ENCODE measurements at places on chromosomes 2 and 18.

GRCh38 chr2:49026706-49027105 lies 127.6 kb downstream of the FSHR start:
- no peak for DNase-seq

GRCh38 chr18:10490401-10491165 lies 35.2 kb upstream of the NAPG start:
- no peak for DNase-seq

- DNase-seq: peak; percentile 9
These were observed 301.4 kb downstream of the CMPK2 start for GRCh38 chr2:6564326-6564725.

- DNase-seq: no peak
These were observed 32.0 kb downstream of the SMCHD1 start for GRCh38 chr18:2687390-2688001.

DNA sequence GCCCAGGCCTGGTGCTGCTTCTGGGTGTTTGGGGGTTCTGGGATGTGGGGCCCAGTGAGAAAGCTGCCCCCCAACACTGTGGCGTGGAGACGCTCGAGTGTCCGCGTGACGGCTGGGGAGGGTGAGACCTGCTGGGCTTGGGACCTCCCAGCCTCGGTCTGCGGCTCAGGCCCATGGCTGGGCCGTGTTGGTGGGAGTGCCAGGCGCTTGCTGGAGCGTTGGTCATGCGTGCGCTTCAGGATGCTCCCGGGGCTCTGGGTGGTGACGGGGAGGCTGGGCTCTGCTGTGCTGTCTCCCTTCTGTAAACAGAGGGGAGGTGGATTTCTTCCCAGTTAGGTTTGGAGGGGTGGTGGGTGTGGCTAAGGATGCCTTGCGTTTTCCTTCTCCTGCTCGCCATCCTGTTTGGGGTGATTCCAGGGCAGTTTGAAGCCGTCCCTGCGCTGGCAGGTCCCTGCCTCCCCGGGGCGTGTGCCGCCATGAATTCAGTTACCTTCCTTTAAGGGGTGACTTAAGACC lies 606 bp downstream of the GAL3ST2 start:
- no peak for DNase-seq

DNA sequence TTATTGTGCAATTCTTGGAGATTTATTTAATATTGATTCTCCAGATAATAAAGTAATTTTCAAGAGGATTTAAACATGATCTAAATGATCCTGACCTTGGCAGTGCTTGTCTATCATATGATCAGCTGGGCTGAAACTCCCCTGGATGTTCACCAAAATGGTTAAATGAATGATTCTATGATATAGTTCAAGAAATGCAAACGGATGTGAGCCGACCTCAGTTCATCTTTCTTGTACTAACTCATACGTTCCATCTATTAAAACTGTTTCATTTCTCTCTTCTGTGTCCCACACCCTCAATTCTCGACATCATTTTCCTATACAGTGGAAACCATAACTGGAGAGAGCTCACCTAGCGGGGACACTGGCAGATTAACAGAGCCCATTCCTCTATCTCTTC lies 281.7 kb upstream of the CCDC68 start:
- DNase-seq: no peak

GRCh38 chr2:241903121-241904010 lies 33.8 kb downstream of the RTP5 start:
- DNase-seq: no peak

DNA sequence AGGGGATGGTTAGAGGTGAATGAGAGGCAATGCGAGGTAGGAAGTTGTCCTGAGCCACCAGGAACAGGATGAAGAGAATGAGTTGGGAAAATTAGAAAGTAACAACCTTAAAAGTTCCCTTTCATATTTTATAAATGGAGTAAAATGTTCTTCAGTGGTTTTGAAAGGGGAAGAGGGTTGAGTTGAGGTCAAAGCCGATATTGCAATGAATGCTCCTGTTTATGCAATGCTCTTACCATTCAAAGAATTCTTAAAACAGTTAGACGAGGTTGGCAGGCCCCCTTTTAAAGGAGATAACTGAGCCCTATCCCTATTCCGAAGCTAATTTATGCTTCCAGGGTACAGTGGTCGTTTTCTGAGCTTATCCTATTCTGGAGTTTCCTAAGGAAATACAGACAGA lies 2110.3 kb upstream of the CELF4 start:
- DNase-seq: no peak

- no peak for DNase-seq
These were observed 25.4 kb upstream of the CDH7 start for GRCh38 chr18:65725251-65726050.

DNA sequence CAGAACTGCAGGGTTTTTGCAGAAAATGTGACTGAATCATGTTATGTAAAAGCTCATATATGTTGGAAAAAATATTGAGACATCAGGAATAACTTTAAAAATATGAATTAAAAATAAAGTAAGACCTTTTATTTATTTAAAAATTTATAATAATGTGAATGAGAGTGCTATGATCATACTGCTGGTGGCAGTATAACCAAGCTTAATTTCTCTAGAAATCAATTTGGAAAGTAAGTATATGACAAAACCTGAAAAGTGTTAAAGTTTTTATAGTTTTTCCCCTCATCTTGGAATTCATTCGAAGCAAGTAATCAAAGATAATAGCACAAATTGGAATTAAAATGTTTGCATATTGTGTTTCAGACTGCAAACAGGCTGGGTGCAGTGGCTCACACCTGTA lies 7.5 kb downstream of the SLC39A10 start:
- DNase-seq: peak; percentile 17

DNA sequence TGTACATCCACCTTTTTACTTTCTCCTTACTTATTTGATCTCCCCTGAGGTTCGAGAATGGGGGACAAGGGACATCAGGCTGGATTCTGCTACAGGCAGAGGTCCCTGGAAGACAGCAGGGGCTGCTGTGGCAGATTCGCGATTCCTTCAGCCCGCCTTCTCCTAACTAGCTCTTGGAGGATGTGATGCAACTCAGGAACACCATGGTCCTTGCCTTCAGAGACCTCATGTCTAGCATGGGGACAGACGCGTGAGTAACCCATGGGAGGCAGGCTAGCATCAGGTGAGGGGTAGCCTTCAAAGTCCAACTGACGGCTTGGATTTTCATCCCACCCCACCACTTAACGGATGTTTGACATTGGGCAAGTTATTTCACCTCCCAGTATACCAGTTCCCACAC lies 869 bp upstream of the TCF23 start:
- no peak for DNase-seq

- DNase-seq: no peak
These were observed 381.0 kb downstream of the MEIS1 start for GRCh38 chr2:66815886-66816285.

DNA sequence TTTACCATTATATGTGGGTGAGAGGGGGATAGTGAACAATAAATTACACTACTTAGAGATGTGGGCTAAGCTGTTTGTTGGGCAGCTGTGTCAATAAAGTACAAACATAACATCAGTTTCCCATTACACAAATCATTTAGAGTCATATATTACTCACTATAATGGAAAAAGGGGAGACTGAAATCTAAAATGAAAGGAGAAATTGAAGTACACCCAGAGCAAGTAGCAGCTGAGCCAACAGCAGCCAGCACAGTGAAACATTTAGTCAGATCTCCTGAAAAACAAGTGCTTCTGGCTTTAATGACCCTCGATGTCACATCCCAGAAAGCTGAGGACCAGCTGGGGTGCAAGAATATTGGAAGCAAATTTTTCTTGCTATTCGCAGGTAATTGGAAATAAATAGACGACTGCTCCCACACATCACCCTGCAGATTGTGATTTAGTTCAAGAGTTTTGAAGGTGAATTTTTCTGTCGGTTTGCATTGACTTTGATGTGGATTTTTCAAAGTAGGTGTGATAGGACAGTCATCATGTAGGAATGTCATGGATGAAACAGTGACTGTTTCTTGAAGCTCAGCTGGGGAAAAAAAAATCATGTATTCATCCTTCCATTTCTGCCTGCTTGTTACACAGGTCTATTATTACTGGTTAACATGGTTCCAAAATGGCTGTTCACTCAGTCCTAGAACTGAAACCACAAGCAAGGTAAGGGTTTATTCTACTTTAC lies 1607.3 kb upstream of the CELF4 start:
- no peak for DNase-seq

DNA sequence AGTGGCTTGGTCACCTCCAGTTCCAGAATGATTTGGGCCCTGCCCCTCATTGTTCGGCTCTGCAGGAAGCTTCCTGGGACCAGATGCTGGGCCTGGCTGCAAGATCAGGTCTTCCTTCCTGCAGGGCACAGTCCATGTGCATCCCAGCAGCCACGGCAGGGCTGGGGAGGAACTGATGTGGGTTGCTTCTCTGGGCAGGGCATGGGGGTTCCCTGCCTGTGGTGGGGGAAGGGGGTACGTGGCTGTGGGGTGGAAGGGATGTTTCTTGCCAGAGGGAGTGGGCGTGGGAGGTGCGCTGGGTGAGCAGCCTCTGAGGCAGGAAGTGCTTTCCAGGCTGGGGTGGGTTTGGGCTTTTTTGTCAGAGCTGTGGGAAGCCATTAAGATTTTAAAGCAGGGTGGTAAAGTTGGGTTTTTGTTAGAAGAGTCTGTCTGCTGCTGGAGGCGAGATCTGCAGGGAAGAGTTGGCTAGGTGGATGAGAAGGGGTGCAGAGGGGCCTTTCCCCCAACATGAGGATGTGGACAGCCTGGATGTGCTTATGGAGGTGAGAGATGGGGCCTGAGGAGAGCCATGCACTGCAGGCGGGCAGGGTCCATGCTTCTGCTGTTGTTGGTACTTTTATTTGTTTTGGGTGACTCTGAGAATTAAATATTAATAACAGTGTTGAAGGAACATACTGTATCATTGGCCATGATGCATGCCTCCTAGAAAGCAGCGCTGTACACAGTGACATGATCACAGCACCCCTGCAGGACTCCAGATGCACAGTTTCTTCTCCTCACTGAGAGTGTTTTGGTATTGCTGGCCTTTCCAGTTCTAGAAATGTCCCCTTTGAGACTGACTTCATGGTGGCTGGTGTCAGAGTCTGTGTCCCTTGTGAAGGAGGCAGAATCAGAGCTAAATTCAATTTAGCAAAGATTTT lies 45.3 kb downstream of the DGKD start:
- no peak for DNase-seq

Data from fibroblast of skin of right biceps (primary cell).